ENCODE measurements at places on chromosomes 6 and 20.

DNA sequence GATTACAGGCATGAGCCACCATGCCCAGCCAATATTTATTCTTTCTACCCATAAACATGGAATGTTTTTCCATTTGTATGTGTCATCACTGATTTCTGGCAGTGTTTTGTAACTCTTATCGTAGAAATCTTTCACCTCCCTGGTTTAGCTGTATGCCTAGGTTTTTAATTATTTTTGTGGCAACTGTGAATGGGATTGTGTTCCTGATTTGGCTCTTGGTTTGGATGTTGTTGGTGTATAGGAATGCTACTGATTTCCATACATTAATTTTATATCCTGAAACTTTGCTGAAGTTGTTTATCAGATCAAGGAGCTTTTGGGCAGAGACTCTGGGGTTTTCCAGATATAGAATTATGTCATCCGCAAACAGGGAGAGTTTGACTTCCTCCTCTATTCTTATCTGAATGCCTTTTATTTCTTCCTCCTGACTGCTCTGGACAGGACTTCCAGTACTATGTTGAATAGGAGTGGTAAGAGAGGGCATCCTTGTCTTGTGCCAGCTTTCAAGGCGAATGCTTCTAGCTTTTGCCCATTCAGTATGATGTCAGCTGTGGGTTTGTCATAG, 198.6 kb downstream of the ZDHHC14 start:
- no peaks in the 10 kb centered on the region for H3K27me3 ChIP-seq
- no peaks in the 10 kb centered on the region for H3K4me1 ChIP-seq
- no peak overlapping the region for H3K4me3 ChIP-seq
- DNase-seq: no peak
- H3K36me3 ChIP-seq: no peaks in the 10 kb centered on the region

- H3K27ac ChIP-seq: no peak overlapping the region
- DNase-seq: no peak
- H3K36me3 ChIP-seq: no peaks in the 10 kb centered on the region
- H3K4me3 ChIP-seq: no peak overlapping the region
Observed at GRCh38 chr20:2162125-2162822, 60.6 kb downstream of the STK35 start.

GRCh38 chr6:38499529-38500096, 140.1 kb downstream of the BTBD9 start:
- H3K27me3 ChIP-seq: no peaks in the 10 kb centered on the region
- no peaks in the 10 kb centered on the region for H3K36me3 ChIP-seq
- H3K4me3 ChIP-seq: no peak overlapping the region
- no peak overlapping the region for H3K27ac ChIP-seq

GRCh38 chr6:141202626-141203025, 930.1 kb upstream of the GJE1 start:
- H3K4me3 ChIP-seq: no peak overlapping the region
- no peaks in the 10 kb centered on the region for H3K36me3 ChIP-seq
- H3K27me3 ChIP-seq: no peaks in the 10 kb centered on the region
- DNase-seq: no peak

GRCh38 chr6:21731411-21732031, 138.0 kb downstream of the SOX4 start:
- H3K27me3 ChIP-seq: no peaks in the 10 kb centered on the region
- H3K4me3 ChIP-seq: no peak overlapping the region
- H3K27ac ChIP-seq: no peak overlapping the region
- H3K4me1 ChIP-seq: peaks cover 4% of the 10 kb centered on the region
